ENCODE measurements at places on chromosomes 6 and 20.

- DNase-seq: no peak
Observed at GRCh38 chr6:162262466-162263196, 464.9 kb downstream of the PRKN start.

GRCh38 chr6:36504181-36504580 lies 43.1 kb downstream of the STK38 start:
- no peak for DNase-seq

DNA sequence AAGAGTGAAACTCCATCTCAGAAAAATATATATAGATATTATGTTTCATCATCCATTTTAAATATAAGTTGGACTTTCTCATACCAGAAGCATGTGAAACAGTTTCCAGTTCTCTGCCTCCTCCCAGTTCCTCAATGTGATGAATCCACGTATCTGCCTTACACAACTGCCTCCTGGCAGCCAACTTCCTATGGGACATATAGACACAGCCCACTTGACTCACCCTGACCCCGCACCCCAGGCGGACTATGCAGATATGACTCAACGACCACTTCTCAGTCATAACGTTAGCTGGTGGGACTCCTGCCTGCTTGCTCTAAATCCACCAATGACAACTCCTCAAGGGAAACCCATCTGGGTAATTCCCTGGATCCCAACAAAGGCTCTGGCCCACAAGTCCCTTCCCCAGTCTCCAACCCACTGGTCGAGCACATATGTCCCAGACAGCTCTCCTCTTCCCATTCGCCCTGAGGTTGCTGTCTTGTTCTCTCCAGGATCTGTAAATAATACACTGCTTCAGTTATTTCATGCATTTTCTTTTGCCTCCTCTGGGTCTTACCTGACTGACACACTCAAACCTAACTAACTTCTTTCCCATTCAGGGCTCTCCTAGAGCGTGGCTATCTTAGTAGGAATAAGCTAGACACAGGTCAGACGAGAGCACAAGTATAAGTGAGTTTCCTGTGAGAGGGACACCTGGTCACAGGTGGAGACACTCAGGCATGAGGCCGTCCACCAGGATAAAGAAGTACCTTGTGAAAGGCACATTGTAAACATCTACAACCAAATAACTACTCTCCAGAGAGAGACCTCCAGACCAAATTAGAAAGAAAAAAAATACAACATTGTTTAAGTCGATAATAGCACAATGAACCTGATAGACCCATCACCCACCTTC lies 548.5 kb downstream of the CD83 start:
- peak; percentile 98 for DNase-seq

DNA sequence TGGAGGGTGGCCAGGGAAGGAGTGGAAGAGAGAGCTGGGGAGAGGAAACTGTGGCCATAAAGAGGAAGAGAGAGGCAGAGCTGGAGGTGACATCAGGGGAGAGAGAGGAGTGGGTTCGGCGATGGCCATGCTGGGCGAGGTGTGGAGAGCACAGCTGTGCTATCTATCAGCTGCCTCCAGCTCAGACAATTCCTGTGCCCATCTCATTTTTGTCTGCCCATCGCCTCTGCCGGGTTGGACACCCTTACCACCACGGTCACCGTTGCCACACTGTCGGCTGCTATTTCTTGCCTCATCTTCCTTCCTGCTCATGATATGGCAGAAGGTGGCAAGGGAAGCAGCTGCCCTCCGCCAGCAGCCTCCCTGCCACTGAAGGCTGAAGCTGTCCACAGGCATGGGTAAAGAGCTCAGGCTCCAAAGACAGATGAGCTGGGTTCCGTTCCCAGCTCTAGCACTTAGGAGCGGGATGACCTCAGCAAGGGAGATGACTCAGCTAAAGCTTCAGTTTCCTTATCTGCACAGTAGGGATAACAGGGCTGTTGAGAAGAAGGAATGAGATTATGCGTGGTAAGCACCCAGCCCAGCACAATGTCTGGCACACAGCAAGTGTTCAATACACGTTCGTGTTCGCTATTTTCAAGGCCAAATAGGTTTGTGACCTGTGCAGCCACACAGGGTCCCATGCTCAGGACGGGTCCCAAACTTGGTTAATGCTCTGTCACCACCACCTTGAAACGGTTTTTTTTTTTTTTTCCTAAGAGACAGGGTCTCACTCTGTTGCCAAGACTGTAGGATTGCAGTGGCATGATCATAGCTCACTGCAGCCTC lies 21.9 kb upstream of the TAF8 start:
- DNase-seq: peak; percentile 41

DNA sequence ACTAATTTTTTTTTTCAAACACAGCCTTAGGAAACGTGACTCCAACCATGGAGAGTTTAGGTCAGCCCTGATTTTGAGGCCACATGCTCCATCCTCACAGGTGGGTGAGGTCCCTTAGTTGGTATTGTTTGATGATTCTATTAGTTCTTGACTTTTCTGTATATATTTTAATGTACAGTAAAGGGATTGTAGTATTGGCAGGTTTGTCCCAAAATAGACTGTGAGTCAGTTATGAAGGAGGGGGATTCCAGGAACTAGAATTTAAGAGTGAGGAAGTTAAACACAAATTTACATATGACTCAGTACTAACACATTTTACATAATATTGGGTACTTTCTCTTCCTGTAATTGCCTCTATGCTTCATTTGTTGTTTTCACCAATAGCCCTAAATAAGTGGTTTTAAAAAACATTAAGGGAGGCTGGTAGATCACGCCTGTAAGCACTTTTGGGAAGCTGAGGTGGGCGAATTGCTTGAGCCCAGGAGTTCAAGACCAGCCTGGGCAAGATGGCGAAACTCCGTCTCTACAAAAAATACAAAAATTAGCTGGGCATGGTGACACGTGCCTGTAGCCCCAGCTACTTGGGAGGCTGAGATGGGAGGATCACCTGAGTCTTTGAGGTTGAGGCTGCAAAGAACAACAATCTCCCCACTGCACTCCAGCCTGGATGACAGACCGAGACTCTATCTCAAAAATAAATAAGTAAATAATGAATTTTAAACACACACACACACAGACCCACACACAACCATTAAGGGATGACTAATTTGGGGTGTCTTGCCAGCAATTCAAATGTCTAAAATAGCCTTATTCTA lies 81.8 kb downstream of the SGK1 start:
- peak; percentile 88 for DNase-seq

GRCh38 chr6:17233531-17233930 lies 47.6 kb upstream of the RBM24 start:
- no peak for DNase-seq

GRCh38 chr6:12661432-12662089 lies 55.0 kb upstream of the PHACTR1 start:
- DNase-seq: no peak

GRCh38 chr6:16412982-16413381 lies 174.6 kb downstream of the GMPR start:
- DNase-seq: no peak

DNA sequence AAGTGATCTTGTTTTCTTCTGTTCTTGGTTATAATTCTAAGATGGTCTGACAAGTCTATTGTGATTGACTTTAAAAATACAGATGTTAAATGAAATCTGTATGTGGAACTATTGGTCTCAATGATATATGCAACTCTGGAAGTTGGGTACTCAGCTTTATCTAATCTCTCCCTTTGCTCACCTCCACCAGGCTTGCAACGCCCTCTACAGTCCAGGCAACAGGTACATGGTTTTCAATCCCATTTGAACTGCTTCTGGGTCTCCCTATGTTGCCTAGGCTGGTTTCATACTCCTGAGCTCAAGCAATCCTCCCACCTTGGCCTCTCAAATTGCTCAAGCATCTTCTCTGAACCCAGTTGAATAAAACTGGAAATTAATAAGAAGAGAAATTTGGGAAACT lies 25.6 kb upstream of the HLA-DQB1 start:
- DNase-seq: no peak

- DNase-seq: peak; percentile 21
Observed at GRCh38 chr6:116111552-116112528, 11.2 kb downstream of the NT5DC1 start.

GRCh38 chr20:64160526-64161355 lies 3.5 kb upstream of the MYT1 start:
- DNase-seq: no peak

DNA sequence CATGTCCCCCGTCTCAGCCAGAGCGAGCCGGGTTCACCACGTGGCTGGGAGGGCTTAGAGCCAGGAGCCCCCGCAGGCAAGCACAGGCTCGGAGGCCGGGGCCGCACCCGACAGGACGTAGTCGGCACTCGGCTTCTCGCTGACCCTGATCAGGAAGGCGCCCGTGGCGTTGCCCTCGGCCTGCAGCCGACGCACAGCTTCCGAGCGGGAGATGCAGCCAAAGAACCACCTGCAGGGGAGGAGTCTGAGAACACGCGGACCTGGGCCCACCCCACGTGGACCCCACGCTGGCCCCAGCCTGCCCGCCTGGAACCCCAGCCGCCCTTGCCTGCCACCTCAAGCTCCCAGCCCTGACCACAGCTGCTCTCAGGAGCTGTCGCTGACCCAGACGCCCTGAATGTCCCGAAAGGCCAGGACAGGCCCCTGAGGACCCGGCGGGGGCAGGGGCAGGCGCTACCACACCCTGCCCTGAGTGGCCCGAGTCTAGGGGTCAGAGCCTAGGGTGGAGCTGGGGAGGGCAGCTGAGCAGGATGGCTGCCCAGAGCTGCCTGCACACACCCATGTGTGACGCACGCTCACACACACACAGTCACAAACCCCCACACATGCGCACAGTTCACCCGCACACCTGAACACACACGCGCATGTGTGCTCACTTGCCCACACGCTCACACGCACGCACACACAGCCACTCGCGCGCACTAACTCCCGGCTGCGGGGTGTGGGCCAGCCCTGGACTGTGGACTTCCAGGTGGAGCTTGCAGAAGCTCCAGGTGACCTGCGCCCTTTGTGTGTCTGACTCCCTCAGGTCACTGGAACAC lies 2.1 kb downstream of the PTK6 start:
- no peak for DNase-seq

DNA sequence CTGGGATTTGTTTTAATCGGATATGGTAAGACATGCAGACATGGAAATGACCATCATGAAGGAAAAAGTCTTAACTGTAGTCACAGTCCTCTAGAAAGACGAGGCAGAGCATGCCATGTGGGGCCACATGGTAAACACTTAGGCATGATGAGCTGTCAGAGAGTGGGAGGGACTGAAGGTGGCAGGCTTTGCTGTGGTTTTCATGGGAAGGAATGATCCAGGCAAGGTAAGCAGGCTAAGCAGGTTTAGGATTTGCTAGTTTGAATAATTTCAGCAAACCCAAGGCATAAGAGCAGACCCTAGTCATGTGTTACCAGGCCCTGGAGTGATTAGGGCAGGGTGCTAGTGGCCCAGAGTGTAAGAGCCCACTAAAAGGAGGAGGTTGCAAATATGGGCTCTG lies 47.2 kb upstream of the STMND1 start:
- DNase-seq: no peak

DNA sequence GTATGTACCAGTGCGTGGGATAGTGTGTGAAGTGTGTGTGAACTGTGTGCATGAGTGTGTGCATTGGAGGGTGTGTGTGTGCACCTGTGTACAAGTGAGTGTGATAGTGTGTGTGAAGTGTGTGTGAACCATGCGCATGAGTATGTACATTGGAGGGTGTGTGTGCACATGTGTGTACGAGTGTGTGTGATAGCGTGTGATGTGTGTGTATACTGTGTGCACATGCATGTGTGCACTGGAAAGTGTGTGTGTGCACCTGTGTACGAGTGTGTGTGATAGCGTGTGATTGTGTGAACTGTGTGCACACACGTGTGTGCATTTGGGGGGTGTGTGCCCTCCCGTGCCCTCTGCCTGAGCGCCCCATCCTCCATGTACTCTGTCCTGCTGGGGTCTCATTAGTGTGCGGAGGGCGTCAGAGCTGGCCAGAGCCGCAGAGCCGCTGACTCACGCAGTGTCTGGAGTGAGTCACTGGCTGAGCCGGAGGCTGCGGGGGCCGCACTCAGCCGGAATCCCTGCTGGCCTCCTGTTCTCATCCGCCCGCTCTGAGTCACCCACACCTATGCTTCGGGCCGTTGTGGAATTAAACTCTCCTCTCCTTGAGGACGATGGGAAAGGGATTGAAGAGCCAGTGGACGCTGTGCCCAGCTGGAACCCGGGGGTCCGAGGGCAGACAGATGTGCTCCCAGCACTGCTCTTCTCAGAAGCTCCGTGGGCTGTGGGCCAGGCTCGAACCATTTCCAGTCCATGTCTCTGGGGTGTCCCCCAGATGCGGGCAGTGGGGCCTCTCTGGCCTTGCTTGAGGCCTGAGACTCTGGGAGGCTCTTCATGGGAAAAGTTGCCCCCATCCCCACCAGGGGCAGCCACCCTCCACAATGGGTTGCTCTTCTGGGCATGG lies 27.3 kb upstream of the STX16 start:
- DNase-seq: peak; percentile 93

DNA sequence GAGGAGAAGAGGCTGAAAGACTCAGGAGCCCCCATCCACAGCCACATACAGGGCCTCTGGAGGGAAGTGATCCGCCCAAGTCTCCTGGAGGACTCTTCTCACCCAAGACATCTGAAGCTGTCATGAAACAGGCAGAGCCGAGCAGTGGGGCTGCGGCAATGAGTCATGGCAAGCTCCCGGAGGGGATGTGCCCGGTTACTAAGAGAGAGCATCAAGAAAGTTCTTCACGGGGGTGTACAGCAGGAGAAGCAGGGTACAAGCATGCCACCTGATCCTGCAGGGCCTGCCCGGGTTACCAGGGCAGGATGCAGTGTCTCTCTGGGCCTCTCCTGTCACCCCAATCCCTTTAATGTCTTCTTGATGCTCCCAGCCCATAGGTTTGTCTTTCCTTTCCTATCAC lies 21.1 kb downstream of the TRIM26 start:
- DNase-seq: no peak

GRCh38 chr20:34260208-34260942 lies 19.2 kb downstream of the ASIP start:
- DNase-seq: peak; percentile 44

DNA sequence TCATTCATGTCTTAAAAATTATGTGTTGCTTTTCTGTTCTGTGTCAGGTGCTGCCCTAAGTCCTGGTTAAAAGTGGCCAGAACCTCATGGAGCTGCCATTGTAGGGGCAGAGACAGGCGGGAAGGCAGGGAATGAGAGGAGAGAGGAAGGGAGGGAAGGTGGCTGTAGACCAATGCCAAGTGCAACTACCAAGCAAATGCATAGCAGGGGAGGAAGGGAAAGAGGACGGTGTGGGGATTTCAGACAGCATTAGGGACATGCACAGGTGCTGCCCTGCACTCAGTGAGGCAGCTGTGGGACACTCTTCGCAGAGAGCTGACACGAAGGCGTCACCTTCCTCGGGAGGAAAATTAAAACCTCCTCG lies 21.0 kb downstream of the GGTLC1 start:
- no peak for DNase-seq

DNA sequence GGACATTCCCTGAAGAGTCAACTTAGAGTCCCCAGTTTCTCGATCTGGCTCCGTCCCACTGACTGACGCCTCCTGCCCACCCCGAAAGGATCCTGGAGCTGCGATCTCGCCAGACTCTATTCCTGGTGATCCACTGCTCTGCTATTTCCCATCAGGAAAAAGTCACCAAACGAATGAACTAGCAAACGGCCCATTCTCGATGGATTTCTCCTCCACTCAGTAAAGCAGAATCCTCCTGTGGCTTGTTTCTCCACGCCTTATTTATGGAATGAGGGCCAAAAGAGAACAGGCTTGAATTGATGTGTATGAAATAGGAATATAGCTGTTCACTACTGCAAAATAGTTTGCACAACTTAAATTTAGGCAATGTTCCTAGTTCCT lies 5.4 kb downstream of the NKX2-4 start:
- no peak for DNase-seq

GRCh38 chr20:38633577-38634093 lies 32.0 kb downstream of the ARHGAP40 start:
- DNase-seq: peak; percentile 23

- no peak for DNase-seq
Observed at GRCh38 chr6:1780251-1780867, 170.6 kb downstream of the FOXC1 start.

Measured in fibroblast of skin of right quadriceps (primary cell).